Osteocyte (in vitro differentiated cells): ENCODE measurements at places on chromosomes 3 and 15.

DNA sequence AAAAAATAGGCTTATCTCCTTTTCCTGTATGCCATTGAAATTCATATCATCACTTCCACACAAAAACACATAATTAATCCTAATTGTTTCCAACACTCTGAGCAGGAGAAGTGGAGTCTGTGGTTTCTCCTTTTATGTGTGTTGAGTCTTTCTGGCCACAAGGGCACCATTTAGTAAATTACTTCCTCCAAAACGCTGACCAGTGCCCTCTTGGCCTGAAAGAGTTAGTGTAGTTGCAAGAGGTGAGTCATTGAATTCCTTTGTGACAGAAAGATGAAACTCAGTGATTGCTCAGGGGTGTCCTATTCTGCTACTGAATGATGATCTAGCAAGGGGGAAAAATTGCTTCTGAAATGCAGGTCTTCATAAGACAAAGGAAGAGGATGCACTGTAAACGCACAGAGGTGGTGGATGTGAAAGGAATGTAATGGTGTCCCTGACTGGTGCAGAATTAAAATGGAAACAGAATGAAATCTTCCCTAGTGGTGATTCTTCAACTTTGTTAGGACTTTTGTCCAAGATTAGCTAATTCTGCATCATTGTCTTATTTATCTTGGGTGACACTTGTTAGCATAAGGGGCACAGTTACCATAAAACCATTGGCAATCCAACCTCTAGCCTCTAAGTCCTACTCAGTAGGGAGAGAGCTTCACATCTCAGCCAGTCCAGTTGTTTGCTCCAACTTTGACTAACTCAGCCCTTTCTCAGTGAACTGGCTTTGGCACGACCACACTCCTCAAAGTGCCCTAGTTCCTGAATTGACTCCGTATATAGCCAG lies 208.4 kb upstream of the NANOGP8 start:
- DNase-seq = no peak
- peaks cover 9% of the 10 kb centered on the region for H3K4me1 ChIP-seq
- H3K27me3 ChIP-seq = peaks cover under 1% of the 10 kb centered on the region
- H3K4me3 ChIP-seq = no peak overlapping the region
- H3K27ac ChIP-seq = no peak overlapping the region

GRCh38 chr3:186653080-186653707 lies 12.6 kb upstream of the HRG start:
- H3K4me1 ChIP-seq = no peaks in the 10 kb centered on the region
- DNase-seq = no peak
- no peak overlapping the region for H3K4me3 ChIP-seq
- no peaks in the 10 kb centered on the region for H3K36me3 ChIP-seq

GRCh38 chr3:9622438-9622837 lies 26.9 kb upstream of the MTMR14 start:
- no peaks in the 10 kb centered on the region for H3K4me1 ChIP-seq
- peaks cover 19% of the 10 kb centered on the region for H3K27me3 ChIP-seq
- no peak overlapping the region for H3K4me3 ChIP-seq
- H3K36me3 ChIP-seq = no peaks in the 10 kb centered on the region

DNA sequence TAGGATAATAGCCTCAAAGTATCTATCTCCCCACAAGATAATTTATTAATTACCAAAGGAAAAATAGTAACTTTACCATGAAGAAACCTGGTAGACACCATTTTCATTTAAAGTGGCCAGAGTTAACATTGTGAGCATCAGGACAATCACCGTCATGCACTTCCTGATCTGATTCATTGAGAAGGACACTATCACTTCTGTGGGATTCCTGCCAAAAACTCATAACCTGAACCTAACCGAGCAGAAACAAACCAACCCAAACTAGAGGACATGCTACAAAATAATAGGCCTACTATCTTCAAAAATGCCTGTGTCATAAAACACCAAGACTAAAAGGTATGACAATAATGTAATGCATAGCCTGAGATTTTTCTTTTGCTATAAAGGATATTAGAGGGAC lies 39.0 kb downstream of the FSIP1 start:
- H3K36me3 ChIP-seq = peaks cover 2% of the 10 kb centered on the region
- no peak for DNase-seq
- peaks cover 27% of the 10 kb centered on the region for H3K4me1 ChIP-seq
- H3K27ac ChIP-seq = no peak overlapping the region

- no peaks in the 10 kb centered on the region for H3K4me1 ChIP-seq
- no peak for DNase-seq
- H3K4me3 ChIP-seq = no peak overlapping the region
Observed at GRCh38 chr15:33822479-33822878, 145.8 kb upstream of the CHRM5 start.

DNA sequence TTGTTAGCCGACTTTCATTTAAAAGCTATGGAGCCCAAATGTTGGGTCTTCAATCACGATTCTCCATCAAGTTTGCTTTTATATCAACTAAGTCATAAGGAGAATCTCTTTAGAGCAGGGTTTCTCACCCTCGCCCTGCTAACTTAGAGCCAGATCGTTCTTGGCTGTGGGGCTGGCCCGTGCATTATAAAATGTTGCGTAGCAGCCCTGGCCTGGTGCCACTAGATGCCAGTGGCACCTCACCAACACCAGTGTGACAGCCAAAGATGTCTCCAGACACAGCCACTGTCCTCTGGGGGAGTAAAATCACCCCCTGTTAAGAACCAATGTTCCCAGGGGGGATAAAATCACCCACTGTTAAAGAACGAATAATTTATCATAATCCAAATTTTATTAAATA lies 226.1 kb downstream of the OCA2 start:
- no peak overlapping the region for H3K27ac ChIP-seq
- H3K36me3 ChIP-seq = peaks cover 2% of the 10 kb centered on the region
- H3K27me3 ChIP-seq = peaks cover 4% of the 10 kb centered on the region
- no peak for DNase-seq
- H3K4me1 ChIP-seq = no peaks in the 10 kb centered on the region
- H3K4me3 ChIP-seq = no peak overlapping the region
